ENCODE measurements at places on chromosomes 7 and 10.

GRCh38 chr10:64036321-64036930 is 515.2 kb downstream of the REEP3 start:
- DNase-seq, result no peak

GRCh38 chr10:118955951-118956801 is 73.3 kb upstream of the NANOS1 start:
- DNase-seq, result no peak

DNA sequence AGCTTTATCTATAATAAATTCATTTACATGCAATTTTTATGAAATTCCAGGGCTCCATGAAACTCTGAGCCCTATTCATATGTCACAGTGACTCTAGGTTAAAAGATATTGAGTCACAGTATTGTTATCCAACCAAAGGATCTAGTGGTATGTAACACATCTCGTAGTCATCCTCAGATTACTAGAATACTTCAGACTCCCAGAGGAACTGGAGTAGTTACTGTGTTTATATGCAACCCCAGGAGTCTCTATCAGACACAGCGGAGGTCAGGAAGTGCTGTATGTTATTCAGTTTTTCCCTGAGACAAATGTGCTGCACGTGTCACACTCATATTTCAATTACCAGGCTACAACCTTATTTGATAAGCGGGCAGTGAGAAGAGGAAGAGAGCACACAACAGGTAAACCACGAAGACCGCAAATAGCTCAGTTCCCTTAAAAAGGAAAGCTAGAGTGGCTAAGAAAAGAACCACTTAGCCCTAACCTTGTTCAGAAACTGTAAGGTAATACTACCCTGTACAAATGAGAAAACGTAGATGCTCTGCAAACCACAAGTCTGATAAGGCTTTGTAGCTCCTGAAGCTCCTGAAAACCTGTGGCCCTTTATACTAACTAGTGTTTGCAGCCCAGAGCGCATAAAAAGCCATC is 114.0 kb upstream of the CNTNAP2 start:
- DNase-seq, result no peak

- no peak for DNase-seq
These were observed 515 bp downstream of the TBX20 start for GRCh38 chr7:35253460-35253709.

- no peak for DNase-seq
These were observed 153.7 kb downstream of the SH2D4B start for GRCh38 chr10:80691441-80691840.

- no peak for DNase-seq
These were observed 58.6 kb downstream of the EBLN1 start for GRCh38 chr10:22159180-22159579.

- DNase-seq, result no peak
These were observed 85.5 kb downstream of the FAM53B start for GRCh38 chr10:124658591-124659242.

- no peak for DNase-seq
These were observed 127.5 kb downstream of the CUBN start for GRCh38 chr10:17001961-17002749.

All from activated gamma-delta T cell treated with Interleukin-2 at 50 U/mL for 16 hours (primary cell).